ENCODE measurements at places on chromosomes 1 and 21.

DNA sequence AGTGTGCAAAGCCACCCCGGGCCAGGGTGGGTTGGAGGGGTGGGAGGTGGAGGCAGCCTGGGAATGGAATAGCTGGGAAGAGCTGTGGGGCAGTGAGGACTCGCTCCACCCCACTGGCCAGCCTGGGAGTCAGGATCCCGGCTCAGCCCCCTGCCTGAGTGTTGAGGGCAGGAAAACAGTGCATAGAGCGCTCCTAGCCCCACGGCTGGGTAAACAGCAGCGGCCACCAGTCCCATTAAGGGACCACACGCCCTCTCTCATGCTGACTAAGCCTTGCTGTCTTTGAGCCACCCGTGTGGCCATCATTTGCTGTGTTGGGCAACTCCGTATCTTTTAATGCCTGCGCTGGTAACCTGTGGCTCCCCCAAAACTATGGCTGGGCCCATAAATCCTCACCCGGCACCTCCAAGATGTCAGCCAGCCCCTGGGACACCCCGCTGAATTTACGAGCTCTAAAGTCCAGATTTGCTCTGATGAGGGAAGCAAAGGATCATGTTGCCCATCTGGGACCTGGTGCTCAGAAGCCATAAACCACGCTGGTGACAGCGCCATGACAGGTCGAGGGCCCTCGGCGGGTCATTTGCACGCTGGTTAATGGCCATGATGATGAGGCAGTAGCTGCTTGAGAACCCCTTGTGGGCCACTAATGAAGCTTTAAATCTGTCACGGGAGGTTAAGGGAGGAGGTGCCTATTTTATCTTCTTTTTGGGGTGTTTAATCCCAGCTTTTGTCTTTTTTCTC is 34.9 kb downstream of the SYF2 start:
- DNase-seq: no peak

- no peak for DNase-seq
Measured at GRCh38 chr1:217857061-217857460, 225.9 kb downstream of the SPATA17 start.

DNA sequence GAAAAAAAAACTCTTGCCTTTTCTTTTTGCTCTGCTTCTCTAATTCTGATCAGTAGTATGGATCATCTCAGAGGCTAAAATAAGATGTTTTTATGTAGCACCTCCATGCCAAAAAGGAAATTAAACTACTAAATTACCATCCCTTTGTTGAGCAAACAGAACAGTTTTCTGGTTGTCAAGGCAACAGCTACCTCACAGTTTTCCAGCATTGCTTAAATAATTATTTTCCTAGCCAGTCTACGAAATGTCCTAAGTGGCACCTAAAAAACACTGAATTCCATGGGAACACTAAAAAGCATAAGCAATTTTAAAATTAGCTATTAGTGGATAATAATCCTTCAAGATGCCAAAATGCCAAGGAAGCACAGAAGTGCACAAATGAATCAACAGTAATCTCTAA is 61.7 kb downstream of the ARID4B start:
- no peak for DNase-seq

DNA sequence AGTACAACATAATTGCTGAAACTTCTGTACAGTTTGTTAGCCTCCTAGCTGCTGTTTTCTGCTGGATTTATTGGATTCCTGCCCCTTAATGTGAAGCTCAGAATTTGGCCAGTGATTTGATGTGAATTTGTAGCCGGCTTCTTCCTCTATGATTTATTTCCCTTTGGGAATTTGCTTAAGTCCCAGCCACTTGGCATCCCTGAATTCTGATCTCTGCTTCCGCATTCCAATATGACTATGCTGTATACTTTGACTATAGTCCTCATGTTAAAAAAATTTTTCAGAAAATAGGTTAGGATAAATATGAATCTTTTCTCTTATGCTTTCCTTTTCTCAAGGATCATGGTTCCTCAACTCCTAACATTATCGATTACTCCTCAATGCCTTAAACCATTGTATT is 12.4 kb upstream of the LRIF1 start:
- DNase-seq: no peak

DNA sequence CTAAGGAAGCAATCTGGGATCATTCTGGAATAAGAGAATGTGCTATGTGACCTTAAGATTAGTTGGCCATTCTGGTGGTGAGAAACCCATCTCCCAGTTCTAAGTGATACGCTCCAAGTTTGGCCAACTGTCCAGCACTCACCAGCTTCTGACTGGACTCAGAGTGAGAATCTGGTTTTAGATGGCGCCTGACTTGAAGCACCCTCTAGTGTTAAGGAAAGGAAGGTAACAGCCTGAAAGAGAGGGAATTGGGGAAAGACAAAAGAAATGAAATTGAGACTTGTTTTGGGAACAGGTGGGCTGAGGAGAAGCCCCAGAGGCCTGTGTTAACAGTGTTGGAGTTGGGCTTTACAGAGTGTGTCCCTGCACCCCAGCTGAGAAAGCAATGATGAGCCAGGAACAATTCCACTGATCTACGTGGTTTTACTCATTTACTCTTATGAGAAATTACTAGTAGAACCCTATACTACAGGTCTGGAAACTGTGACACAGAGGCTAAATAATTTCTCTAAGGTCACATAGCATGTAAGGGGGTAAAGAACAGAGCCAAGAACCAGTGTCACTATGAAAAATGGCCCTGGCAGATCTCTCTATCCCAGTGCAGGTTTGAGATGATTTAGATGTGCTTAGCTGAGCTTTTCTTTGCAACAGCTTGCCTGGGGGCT is 9.3 kb upstream of the FCAMR start:
- peak; percentile 18 for DNase-seq

DNA sequence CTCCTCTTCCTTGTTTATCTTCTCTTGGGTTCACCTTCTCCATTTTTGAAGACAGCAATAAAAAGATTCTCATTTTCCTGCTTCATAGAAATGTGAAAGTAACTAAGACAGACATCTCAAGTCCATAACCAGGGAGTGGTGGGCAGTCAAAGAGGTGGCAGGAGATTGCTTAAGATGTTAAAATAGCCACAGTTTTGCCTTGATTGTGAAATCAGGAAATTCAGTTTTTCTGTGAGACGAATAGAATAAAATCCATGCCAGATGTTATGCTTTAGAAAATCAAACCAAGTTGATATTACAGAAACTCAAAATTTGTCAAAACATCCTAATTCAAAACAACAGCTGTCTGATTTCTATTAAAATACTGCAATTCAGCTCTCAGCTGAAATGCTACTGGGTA is 57.2 kb downstream of the TNN start:
- DNase-seq: no peak

- DNase-seq: peak; percentile 32
Measured at GRCh38 chr21:43824333-43825241, 35.2 kb downstream of the RRP1 start.

GRCh38 chr1:10730985-10731384 is 65.5 kb downstream of the CASZ1 start:
- peak; percentile 87 for DNase-seq

GRCh38 chr21:41419921-41420862 is 5.8 kb upstream of the MX1 start:
- DNase-seq: peak; percentile 49

DNA sequence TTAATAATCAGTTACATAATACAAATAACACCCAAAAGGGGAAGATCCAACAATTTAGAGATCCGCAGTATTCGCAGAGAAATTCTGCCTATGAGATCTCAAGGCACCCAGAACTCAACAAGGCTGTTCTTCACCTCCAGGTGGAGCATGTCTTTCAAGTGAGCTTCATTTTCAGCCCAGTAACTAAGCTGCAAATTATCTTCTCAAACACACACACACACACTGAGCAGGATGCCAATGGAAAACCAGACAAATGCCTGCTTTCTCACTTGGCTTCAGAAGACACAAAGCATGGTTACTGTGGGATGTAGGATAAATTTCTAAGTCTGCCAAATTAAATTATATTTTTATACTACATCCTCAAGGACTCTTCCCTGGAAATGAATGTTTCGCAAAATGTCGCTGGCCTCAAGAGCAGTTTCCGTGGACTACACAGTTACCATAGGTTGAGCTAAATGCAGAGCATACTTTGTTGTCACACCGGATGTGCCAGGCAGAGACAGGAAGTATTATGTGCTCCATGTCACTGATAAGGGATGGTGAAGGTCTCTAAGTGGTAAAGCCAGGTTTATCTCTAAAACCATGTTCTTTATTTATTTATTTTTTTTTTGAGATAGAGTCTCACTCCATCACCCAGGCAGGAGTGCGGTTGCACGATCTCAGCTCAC is 30.3 kb downstream of the UBR4 start:
- peak; percentile 26 for DNase-seq

DNA sequence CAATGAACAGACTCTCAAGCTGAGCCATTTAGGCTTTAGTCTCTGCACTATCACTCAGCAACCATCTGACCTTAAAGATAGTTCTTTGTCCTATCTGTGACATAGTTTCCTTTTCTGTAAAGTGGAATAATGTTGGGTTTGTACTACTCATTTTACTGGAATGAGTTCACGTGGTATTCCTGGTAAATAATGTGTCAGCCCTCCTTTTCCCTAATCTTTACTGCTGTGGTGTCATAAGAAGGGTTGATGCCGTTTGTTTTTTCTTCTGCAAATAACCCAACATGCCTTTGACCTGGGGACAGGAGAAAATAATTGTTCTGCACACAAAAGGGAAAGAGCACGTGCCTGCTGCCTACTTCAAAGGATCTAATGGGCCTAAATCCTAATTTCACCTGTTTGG is 297.8 kb downstream of the BRINP3 start:
- no peak for DNase-seq

DNA sequence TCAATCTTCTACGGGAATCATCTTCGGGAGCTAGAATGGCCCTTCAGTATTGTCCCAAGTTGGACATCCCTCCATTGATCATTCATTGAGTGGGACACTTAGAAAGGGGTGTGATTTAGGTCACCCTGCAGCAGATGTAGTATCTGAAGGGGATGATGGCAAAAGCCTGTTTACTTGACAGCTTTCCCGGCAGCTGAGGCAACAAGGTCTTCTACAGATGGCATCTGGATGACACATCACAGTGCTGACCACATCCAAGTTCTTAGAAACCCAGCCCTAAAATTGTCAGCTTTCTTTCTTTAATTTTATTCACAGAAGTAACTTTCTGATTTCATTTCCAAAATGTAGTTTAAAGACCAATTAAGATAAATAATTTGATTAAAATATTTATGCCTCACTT is 150.3 kb downstream of the AMY1C start:
- DNase-seq: no peak

DNA sequence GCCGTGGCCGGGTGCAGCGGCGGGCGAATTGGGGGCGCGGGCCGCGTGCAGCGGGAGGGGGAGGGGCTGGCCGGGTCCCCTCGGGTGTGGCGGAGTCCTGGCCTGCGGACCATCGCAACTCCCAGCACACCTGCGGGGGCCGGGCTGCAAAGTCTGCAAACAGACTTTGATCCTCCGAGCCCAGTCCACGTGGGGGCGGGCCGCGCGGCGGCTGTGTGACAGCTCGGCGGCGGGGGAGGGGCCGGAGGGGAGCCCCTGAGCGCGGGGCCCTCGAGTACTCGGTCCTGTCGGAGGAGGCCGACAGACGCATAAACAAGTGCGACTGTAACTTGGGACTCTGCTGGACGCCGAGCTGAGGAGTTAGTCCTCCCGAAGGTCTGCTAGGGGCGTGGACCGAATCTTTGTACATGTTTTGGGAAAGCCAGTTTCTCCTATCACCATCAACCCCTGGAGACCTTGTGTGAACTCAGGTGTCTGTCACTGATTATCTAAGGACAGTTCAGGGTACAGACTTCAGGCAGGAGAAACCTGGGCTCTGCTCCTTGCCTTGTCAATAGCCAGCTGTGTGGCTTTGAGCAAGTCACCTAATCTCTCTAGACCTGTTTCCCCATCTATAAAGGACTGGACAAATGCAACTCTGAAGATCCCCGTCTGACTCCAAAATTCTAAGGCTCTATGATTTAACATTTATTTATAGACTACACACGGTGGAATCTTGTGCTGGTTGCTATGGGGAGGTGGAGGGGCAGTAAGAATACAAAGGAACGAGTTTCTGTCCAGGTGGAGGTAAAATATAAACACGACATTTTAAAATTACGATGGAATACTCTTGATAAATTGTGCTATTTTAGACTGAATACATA is 710 bp upstream of the SLC30A1 start:
- DNase-seq: peak; percentile 18

GRCh38 chr1:201781437-201781836 is 47.5 kb upstream of the IPO9 start:
- no peak for DNase-seq

DNA sequence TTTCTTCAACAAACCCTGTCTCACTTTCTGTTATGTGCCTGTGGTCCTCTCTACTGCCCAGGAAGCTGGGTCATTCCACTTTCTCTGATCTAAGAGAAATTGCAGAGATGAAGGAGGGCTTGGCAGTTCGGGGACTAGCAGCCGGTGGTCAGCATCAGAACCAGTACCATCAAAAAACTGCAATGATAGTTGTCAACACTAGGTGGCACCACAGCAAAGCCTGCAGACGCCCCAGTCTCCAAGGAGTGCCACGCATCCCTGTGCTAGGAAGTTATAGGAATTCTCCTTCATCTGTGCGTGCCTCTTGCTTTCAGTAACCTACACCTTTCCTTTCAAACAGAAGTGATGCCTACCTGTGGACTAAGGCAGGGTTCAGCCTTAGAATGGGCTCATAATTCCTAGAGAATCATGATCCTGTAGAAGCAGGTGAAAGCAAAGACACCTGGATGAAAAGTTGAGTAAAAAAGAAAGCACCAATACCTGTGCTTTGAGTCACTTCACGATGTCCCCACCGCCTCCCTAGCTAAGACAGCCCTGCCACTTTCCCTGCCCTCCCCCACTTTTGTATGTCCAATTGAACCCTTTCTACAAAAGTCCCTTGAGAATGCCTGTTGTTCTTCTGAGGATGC is 129.2 kb downstream of the ADAMTS1 start:
- DNase-seq: peak; percentile 33

- no peak for DNase-seq
Measured at GRCh38 chr21:42219606-42220137, 732 bp downstream of the ABCG1 start.

- no peak for DNase-seq
Measured at GRCh38 chr1:2801535-2802291, at the start of gene TTC34. Gene TTC34 (minus strand): TSS chr1:2801693. CDS start chr1:2800827, 866 bp downstream.

DNA sequence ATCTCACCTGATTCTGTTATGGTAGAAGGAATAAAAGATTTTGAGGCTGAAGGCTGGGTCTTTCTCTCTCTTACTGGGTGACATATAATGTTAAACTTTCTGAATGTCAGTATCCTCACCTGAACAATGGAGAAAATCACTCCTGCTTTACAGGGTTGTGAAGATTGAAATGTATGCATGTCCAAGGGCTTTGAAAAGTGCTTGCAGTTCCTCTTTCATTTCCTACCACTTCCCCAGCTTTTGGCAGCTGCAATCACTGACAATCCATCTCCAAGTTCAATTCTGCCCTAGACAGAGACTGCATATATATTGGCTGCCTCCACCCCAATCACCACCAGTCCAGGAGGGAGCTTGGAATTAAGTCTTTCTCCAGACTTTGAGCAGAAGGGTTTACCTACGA is 39.8 kb downstream of the FAM78B start:
- no peak for DNase-seq

DNA sequence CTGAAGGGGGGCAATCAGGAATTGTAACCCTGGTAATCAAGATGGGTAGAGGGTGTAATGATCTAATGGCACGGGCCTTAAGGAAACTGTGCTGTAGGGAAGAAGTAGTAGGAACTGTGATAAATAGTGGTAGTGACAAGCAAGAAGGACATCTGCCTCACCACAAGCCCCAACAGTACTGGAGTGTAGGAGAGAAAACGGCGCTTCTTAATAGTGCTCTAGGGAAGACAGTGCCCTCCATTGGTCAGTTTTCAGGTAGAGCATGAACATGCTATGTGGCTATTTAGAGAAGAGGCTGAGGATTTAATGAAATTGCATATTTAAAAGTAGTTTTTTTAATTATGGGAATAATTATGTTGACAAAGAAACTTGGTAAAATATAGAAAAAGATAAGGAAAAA is 32.2 kb downstream of the SLC30A7 start:
- DNase-seq: peak; percentile 8
